ENCODE measurements at places on chromosomes 12 and 14.

DNA sequence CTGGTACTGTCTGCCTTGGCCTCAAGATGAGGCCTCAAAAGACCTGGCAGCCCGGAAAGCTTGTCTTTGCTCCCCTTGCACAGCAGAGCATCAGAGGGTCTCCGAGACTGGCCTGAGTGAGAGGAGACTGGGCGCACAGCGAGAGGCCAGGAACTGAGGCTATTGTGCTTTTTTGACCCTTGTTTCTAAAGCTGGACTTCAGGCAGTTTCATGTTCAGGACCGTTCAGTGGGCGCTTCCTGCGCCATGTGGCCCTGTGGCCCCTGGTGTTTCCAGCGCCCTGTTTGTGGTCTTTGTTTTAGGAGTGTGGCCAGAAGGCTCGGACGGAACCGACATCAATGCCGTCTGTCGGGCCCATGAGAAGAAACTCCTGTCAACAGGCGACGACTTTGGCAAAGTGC is 126.3 kb upstream of the EVL start:
- H3K27me3 ChIP-seq, result no peaks in the 10 kb centered on the region
- no peak overlapping the region for H3K27ac ChIP-seq
- H3K4me3 ChIP-seq, result no peak overlapping the region
- peaks cover 3% of the 10 kb centered on the region for H3K36me3 ChIP-seq
- DNase-seq, result no peak
- H3K4me1 ChIP-seq, result no peaks in the 10 kb centered on the region

DNA sequence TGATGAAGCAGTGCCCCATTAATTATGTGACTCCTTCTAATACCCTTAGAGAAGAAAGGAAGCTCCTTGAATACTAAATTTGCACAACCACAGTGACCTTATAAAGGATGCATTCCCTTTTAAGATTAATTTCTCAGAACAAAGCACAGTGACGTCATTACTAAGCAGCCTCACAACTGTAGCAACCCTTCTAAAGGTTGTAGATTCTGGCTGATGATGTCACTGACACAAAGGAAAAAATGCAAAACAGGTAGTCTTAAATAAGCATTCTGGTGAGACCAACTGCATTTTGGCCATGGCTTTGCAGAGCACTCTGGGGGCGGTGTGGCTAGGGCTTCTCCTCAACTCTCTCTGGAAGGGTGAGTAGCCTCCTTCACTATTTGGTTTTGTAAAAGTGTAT is 38.4 kb upstream of the OR4E1 start:
- peaks cover 3% of the 10 kb centered on the region for H3K27me3 ChIP-seq
- H3K4me1 ChIP-seq, result no peaks in the 10 kb centered on the region
- no peak for DNase-seq
- H3K36me3 ChIP-seq, result no peaks in the 10 kb centered on the region

DNA sequence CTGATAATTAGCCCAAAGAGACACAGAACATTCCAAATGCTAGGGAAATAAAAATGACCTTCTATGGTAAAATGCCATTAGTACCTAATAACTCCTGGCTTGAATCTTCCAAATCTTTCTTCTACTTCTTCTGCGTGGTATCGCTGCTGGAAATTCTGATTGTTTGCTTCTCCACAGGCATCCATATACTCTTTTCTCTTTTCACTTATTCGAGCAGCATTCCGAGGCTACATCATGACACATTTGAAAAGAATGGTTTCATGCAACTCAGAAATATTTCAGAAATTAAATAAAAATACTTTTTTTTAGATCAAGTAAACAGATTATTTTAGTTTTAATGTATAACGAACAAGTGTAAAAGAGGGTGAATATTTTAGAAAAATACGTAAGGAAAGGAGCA is 18.9 kb downstream of the ZCCHC8 start:
- H3K27ac ChIP-seq, result no peak overlapping the region
- DNase-seq, result no peak
- H3K36me3 ChIP-seq, result peaks cover 53% of the 10 kb centered on the region
- H3K27me3 ChIP-seq, result no peaks in the 10 kb centered on the region
- no peaks in the 10 kb centered on the region for H3K4me1 ChIP-seq

DNA sequence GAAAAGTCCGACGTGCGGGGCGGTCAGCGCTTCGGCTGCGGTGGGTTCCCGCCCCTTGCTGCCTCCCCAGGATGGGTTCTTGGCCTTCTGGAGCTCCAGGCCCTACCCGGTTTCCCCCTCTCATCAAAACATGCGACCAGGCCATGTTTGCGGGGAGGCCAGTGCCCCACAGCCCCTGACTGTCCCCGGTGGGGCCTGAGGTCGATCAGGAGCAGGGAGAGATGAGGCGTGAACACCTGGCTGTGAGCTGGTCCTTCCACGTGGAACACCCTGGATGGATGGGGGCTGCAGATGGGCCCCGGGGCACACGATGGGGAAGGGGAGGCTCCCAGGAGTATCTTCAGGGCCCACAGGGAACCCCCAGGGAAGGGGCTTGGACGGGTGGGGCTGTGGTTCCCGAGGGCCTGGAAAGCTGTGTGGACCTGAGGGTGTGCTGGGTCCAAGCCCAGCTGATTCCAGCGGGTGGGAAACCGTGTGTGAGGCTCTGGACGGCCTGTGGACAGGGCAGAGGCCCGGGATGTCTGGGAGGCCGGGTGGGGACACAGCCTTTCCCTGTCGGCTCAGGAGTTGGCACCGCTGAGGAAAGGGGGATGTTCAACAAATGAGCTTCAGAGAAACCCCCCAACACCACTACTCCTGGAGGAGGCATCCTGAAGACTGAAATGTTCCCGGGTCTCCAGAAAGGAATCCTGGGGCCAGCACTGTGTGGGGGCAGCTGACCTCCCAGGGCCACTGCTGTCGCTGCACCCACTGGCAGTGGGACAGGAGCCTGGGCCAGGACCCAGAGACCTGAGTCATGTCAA is 187.0 kb upstream of the C14orf180 start:
- no peaks in the 10 kb centered on the region for H3K4me1 ChIP-seq
- no peaks in the 10 kb centered on the region for H3K36me3 ChIP-seq
- DNase-seq, result no peak
- H3K27ac ChIP-seq, result no peak overlapping the region
- H3K27me3 ChIP-seq, result no peaks in the 10 kb centered on the region

- no peak overlapping the region for H3K4me3 ChIP-seq
- peak; percentile 56 for DNase-seq
- H3K27me3 ChIP-seq, result no peaks in the 10 kb centered on the region
- H3K36me3 ChIP-seq, result no peaks in the 10 kb centered on the region
- no peak overlapping the region for H3K27ac ChIP-seq
- H3K4me1 ChIP-seq, result peaks cover 7% of the 10 kb centered on the region
Measured at GRCh38 chr14:61103541-61104339, 122.7 kb downstream of the SLC38A6 start.

- H3K27me3 ChIP-seq, result peaks cover 17% of the 10 kb centered on the region
- no peak for DNase-seq
- no peaks in the 10 kb centered on the region for H3K4me1 ChIP-seq
- no peaks in the 10 kb centered on the region for H3K36me3 ChIP-seq
- no peak overlapping the region for H3K4me3 ChIP-seq
Measured at GRCh38 chr12:118436002-118436730, 59.8 kb downstream of the SUDS3 start.

DNA sequence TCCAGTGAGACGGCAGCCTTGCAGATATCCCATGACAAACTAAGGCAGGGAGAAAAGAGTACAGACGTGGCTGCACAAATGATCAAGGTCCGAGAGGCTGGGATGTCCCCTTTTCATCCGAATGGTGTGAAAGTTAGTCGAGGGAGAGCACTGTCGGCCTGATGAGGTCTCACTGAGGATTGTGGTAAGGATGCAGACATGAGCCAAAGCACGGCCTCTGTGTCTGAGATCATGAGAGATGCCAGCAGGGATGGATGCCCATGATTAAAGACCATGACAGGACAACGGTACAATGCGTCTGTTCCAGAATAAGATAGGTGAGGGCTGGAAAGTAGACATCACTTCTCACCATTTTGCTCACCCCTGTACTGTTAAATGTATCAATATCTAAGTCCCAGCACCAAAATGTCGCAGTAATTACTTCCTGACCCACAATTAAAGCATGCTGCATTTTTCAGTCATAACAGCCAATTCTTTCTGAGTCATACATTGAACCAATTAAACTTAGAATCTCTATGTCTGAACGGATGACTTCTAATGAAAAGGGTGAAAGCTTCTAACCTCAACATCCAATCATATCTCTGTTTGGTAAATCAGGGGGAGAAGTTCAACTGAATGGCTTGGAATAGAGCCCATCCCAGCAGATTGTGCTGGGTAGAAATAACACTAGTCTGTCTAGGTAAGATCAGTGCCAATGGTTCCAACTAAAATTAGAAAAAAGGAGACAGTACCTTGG is 249.6 kb upstream of the SOX5 start:
- H3K4me3 ChIP-seq, result no peak overlapping the region
- H3K27me3 ChIP-seq, result no peaks in the 10 kb centered on the region
- H3K27ac ChIP-seq, result no peak overlapping the region
- no peaks in the 10 kb centered on the region for H3K4me1 ChIP-seq
- no peaks in the 10 kb centered on the region for H3K36me3 ChIP-seq
- DNase-seq, result no peak

DNA sequence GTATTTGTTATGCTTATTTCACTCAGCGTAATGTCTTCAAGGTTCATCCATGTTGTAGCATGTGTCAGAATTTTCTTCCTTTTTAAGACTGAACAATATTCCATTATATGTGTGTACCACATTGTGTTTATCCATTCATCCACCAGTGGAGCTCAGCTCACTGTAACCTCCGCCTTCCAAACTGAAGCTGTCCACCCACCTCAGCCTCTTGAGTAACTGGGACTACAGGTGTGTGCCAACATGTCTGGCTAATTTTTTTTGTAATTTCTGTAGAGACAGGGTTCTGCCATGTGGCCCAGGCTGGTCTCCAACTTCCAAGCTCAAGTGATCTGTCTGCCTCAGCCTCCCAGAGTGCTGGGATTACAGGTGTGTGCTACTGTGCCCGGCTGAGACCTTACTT is 21.1 kb downstream of the CCDC77 start:
- DNase-seq, result no peak
- no peaks in the 10 kb centered on the region for H3K27me3 ChIP-seq
- H3K4me1 ChIP-seq, result no peaks in the 10 kb centered on the region
- no peak overlapping the region for H3K4me3 ChIP-seq

- H3K4me3 ChIP-seq, result no peak overlapping the region
- H3K27ac ChIP-seq, result no peak overlapping the region
- DNase-seq, result no peak
- H3K27me3 ChIP-seq, result no peaks in the 10 kb centered on the region
Measured at GRCh38 chr14:54687750-54688119, 120.8 kb downstream of the SAMD4A start.

GRCh38 chr14:103118663-103119404 is 4.4 kb upstream of the TNFAIP2 start:
- H3K27ac ChIP-seq, result peak overlapping the region; percentile 40
- no peak overlapping the region for H3K4me3 ChIP-seq
- no peaks in the 10 kb centered on the region for H3K27me3 ChIP-seq
- H3K36me3 ChIP-seq, result no peaks in the 10 kb centered on the region
- DNase-seq, result no peak

- no peak overlapping the region for H3K4me3 ChIP-seq
- peak; percentile 8 for DNase-seq
- no peaks in the 10 kb centered on the region for H3K4me1 ChIP-seq
- H3K27ac ChIP-seq, result no peak overlapping the region
Measured at GRCh38 chr12:121005346-121005815, 10.9 kb downstream of the C12orf43 start.

DNA sequence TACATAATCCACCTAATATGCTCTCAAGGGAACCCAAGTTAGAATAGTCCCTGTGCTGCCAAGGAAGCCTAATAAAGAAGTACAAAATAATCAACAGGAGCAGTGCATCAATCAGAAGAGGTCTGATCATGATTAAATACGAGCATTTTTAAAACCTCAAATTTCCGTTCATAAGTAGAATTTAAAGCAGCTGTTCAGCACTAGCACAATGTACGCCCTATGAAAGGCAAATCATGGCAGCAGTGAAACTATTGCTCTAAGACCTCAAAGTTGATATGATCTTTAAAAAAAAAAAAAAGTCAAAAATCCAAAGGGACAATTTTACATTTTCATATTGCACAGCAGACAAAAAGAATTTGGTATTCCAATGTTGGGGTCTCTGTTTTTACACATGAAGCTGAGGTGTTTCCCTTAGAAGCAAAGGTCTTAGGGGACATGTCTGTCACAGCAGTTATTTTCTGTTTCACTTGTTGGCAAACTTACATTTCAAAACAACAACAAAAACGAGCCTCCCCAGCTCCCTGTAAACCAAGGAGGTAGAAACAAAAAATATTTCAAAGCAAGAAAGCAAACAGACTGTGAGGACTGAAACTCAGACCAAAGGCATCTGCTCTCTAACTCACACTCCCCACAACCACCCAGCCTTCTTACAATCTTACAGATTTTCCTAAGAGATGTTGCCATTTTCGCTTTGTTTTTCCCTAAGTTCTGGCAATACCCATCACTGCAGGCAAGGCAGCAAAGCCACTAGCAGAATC is 28.2 kb downstream of the SOX5 start:
- DNase-seq, result no peak
- no peak overlapping the region for H3K4me3 ChIP-seq
- H3K27ac ChIP-seq, result no peak overlapping the region
- H3K4me1 ChIP-seq, result no peaks in the 10 kb centered on the region

- H3K27me3 ChIP-seq, result no peaks in the 10 kb centered on the region
- no peak overlapping the region for H3K27ac ChIP-seq
- no peaks in the 10 kb centered on the region for H3K36me3 ChIP-seq
- H3K4me1 ChIP-seq, result no peaks in the 10 kb centered on the region
Measured at GRCh38 chr14:62244221-62244620, 482.0 kb downstream of the SNAPC1 start.

- no peak for DNase-seq
- no peak overlapping the region for H3K4me3 ChIP-seq
- H3K36me3 ChIP-seq, result no peaks in the 10 kb centered on the region
- H3K27me3 ChIP-seq, result no peaks in the 10 kb centered on the region
- H3K27ac ChIP-seq, result no peak overlapping the region
Measured at GRCh38 chr14:60845523-60845922, 111.0 kb downstream of the MNAT1 start.

All from Panc1 (cell line).